Muscle of leg (tissue), 16 donors: ENCODE measurements at places on chromosomes 16 and 17.
A peak's percentile ranks its signal among the peaks of the same experiment; 100 is the strongest.

GRCh38 chr17:20935740-20936139 is 107.1 kb downstream of the USP22 start:
- DNase-seq, result peak; percentile 58

GRCh38 chr17:32941419-32942032 is 13.6 kb downstream of the TMEM98 start:
- no peak for DNase-seq

DNA sequence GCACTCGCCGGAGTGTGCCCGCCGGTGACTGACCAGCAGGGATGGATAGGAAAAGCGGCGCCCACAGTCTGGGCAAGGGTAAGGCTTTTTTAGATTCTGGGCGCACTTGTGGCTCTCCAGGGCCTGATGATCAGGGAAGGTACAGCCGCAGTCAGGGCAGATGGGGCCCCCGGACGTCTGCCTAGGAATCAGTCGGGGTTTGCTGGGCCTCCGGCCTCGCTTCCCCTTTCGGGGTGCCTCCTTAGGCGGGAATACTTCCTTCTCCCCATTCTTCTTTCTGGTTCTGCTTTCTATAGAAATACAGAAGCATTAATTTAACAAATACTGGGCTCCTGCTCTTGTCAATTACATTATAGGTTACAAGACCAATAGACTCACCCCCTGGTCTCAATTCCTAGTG is 5.0 kb downstream of the ZNF689 start:
- peak; percentile 46 for DNase-seq

DNA sequence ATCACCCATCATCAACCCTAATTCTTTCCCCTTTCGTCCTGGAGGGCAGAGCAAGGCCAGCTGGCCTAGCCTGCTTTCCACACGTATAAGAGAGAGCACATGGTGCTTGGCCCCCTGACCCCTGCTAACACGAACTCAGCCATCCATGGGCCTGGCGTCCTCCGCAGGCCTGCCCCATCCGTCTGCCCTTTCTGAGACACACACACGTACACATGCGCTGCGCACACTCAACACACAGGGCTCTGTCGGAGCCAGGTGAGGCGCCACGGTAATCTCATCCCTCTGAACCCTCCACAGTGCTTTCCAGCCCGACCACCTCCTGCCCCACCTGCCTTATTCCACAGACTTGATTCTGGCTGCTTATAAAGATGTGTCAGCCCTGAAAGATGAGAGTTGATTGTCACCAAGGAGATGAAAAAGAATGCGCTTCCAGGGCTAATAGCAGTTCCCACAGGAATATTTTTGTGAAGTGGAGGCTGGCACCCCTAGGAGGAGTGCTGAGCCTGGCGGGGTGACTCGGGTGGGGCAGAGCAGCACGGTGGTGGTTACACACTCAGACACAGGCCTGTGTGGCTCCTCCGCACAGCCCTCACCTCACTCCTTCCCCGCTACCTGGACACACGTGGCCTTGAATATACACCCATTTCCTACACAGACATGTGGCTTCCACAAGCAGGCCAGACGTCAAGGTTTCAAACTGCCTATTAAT is 228.1 kb downstream of the NTN1 start:
- no peak for DNase-seq

DNA sequence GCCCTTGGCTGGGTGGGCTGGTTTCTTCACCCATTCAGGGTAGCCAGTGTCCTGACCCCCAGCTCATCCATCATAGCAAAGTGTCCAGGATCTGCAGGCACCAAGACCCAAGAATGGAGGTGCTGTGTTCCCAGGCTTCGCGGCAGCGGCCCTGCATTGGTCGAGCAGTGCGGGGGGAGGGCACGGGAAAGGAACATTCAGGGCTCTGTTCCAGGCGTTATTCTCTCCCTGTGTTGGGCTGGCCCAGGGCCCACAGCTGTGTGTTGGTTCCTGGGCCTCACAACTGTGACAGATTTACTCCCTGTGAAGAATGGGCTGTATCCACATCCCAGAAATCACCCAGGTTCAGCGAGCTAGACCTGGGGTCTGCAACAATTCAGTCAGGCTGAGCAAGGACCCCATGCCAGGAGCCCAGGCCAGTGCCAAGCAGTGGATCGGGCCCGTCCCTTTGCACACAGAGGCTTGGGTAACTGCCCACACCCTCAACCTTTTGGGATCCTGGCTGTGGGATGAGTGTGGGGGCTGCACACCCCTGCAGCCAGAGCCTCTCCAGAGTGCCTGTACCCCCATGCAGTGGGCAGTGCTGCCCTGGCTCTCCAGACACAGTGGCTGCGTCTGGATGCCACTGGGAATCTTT is 10.0 kb downstream of the GPT2 start:
- DNase-seq, result peak; percentile 86

- DNase-seq, result no peak
Observed at GRCh38 chr16:56732366-56732765, 2.4 kb downstream of the NUP93 start.

GRCh38 chr17:8503368-8503767 is 67.7 kb downstream of the NDEL1 start:
- peak; percentile 91 for DNase-seq
